ENCODE measurements at places on chromosomes 2 and 18.

- no peak for DNase-seq
Observed at GRCh38 chr18:55790296-55790695, 202.3 kb upstream of the TCF4 start.

- DNase-seq: no peak
Observed at GRCh38 chr2:179569831-179570233, 291.6 kb downstream of the ZNF385B start.

DNA sequence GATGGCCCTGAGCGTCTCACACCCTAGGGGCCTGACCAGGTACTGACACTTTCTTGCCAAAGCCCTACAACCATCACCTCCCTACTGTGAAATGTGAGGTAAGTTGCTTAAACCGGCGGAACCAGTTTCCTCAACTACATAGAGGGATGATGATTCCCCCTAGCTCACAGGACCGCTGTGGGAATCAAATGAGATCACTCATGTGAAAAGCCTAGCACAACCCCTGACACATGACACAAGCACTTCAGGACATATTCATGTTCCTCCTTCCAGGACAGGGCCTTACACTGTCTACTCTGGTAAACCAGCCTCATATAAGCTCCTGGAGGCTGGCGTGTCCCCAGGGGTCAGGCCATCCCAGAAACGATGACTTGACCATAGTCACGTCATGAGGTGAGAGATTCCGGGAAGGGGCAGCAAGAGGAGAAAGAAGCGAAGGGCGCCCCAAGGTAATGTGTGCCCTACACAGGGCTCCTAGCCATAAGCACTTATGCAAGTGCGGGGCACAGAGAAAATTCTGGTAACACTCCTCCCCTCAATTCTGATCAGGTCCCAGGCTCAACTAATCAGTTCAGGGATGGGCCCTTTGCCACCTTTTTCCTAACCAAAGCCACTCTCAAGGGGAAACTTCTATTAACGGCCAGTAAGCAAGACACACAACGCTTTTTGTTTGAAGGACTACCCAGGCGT lies 49.5 kb downstream of the C2orf42 start:
- DNase-seq: peak; percentile 72

DNA sequence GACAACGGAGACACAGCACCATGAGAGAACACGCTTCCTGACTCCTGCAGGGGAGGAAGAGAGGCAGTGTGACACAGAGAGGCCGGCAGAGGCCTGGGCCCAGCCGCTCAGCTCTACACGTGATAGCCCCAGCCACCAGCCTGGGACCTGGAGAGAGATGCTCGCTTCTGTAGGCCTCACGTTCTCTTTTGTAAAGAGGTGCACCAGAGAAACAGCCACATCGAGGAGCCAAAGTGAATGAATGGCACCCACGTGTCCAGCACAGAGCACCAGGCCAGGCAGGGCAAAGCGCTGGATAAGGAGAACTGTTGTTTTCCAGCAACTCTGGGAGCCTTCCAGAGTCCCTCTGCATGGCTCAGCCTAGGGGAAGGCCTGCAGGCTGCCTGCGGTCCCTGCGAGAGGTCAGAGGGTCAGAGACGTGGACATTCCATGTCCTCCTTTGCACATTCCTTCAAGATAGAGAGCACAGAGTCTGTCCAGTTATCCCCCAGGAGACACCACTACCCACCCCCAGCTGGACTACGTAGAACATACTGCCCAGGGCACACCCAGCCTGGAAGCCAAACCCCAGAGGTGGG lies 14.2 kb downstream of the LIMS2 start:
- DNase-seq: no peak

- DNase-seq: no peak
Observed at GRCh38 chr2:217102956-217103355, 243.1 kb upstream of the TNP1 start.

DNA sequence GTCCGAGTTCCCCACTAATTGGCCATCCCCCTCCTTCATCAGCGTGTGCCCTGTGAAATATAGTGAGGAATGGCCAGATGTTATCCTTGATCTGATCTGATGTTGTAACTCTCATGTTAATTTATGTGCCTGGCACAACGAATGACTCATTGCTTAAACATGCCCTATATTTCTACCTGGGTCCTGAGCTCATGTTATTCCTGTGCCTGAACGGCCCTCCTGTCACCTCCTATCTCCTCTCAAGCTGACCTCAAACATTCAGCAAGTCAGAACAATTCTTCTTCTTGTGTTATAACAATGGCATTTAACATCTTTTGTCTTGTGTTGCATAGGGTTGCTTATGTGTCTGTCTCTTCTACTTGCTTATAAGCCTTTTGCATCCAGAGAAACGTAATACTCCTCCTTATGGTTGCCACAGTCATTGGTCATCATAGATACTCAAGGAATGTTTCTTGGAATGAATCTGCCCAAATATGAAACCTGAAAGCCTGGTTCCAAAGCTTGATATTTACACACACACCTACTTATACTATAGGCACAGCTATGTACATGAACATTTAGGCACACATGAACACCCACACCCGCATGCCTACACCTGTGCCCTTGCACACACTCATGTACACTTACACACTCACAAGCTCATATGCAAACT lies 80.2 kb upstream of the PHLPP1 start:
- DNase-seq: no peak

GRCh38 chr2:225008935-225009334 lies 33.3 kb downstream of the DOCK10 start:
- peak; percentile 21 for DNase-seq

- no peak for DNase-seq
Observed at GRCh38 chr2:41160439-41160838, 708.5 kb upstream of the SLC8A1 start.

GRCh38 chr2:194545978-194546377 lies 1111.0 kb upstream of the SLC39A10 start:
- no peak for DNase-seq

DNA sequence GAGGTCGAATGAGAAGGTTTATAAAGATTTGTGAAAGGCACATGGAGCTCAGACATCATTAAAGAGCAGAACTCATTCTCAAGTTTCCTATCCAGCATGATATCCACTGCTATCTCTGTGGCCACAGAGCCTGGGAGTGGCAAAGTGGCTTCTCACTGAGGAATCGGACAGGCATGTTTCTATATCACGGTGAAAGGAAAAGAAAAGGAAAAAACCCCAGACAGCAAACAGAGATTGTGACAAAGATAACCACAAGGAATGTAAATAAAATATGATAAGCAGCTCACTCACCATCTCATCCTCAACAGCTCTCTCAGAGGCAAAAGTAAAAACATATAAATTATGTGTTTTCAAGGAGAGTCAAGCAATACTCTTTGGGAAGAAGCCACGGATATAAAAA lies 2.5 kb downstream of the PID1 start:
- no peak for DNase-seq

DNA sequence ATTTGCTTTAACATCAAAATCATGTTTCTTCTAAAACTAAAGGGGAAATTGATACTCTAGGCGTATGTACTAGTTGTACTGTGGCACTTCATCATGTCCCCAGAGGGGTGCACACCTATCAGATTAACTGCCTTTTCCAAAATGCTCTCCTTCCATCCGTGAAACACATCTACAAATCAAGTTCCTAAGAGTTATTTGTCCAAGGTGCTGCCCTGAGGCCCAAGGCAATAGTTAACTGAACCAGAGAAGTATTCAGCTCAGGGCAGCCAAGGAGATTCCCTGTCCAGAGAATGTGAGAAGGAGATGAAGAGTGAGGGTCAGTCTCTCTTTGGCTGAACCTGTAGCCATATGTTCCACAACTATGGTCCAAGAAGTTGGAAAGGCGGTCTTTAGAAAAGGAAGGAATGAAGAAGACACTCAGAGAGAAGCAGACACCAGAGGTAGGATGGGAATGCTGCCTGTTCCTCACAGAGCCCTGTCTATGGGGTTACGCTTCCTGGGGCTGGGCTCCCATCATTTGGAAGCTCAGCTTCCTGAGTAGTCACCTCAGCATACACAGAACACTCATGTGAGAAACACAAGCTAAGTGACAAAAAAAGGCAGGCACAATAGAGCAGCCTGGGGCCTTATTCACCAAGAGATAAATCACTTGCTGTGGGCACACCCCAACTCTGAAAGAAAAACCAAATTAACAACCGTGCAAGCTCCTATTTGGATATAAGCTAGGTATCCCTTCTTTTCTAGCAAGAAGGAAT lies 55.6 kb downstream of the ANKRD44 start:
- no peak for DNase-seq

GRCh38 chr2:181953881-181954537 lies 31.6 kb upstream of the PPP1R1C start:
- peak; percentile 69 for DNase-seq

GRCh38 chr18:26655525-26656430 lies 107.4 kb upstream of the KCTD1 start:
- DNase-seq: no peak

DNA sequence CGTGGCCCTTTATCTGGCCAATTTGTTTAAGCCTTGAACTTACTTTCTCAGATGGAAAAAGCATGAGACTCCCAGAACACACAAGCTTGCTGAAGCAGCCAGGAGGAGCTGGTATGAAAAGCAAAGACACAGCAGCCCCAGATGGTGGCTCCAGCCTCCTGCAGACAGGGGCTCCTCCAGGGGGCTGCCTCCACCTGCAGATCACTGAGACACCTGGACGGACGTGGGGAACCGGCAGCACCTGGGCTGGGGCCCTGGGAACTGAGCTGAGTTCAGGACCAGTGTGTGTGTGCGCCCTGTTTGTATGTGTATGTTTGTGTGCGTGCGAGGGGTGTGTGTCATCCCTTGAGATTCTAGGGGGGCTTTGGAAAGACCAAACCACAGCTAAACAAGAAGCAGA lies 8.6 kb downstream of the CYS1 start:
- no peak for DNase-seq

DNA sequence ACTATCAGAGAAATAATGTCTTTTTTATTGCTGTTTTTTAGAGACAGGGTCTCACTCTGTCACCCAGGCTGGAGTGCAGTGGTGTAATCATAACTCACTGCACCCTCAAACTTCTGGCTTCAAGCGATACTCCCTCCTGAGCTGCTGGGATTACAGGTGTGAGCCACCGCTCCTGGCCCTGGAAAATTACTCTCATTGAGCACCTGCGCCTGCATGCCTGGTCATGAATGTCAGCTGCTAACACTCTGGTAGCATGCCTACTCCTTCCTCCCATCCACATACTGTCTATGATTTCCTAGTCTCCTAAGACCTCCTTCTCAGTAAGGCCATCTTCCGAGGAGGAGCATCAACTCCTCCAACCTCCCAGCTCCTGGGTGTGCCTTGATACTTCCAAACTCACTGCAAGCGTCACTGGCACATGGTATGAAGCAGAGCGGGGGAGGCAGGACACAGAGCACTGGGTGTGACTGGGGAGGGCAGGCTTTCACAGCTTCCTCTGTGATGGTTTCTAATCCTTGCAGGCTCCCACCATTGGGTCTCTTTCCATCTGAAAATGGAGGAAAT lies 1.6 kb upstream of the MAP2 start:
- no peak for DNase-seq

DNA sequence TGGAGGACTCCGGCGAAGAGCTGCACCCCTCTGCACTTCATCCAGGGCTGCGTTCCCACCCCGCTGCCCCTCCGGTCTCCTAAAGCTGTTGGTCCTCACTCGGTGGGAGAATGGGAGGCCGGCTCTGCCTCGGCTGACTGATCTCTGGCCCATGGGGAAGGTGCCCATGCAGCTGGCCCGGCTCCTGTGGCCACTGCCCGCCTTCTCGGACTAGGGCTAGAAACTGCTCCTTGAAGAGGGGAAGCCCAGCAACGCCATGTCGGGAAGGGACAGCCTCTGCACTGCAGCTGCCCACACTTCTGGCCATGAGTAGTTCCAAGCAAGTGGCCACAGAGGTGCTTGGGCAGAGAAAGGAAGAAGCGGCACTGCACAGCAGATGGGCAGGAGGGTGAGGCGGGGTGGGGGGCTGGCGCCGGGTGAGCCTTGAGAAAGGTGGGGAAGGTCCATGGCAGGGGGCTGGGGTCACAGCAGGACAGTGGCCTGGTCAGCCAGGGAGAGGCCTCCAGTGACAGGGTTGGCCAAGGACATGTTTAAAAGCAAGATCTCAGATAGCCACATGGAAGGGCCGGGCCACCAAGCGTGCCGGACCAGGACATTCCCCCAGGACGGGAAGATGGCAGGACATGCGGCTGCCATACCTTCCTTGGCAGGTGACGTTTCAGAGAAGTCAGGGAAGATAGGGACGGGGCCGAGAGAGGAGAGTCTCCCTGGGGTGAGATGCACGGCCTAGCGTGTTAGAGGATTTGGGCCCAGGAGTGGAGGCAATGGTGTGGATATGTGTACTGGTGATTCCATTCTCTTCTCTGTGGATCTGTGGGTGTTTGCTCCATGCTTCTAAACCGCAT lies 158.8 kb upstream of the HDAC4 start:
- DNase-seq: no peak

DNA sequence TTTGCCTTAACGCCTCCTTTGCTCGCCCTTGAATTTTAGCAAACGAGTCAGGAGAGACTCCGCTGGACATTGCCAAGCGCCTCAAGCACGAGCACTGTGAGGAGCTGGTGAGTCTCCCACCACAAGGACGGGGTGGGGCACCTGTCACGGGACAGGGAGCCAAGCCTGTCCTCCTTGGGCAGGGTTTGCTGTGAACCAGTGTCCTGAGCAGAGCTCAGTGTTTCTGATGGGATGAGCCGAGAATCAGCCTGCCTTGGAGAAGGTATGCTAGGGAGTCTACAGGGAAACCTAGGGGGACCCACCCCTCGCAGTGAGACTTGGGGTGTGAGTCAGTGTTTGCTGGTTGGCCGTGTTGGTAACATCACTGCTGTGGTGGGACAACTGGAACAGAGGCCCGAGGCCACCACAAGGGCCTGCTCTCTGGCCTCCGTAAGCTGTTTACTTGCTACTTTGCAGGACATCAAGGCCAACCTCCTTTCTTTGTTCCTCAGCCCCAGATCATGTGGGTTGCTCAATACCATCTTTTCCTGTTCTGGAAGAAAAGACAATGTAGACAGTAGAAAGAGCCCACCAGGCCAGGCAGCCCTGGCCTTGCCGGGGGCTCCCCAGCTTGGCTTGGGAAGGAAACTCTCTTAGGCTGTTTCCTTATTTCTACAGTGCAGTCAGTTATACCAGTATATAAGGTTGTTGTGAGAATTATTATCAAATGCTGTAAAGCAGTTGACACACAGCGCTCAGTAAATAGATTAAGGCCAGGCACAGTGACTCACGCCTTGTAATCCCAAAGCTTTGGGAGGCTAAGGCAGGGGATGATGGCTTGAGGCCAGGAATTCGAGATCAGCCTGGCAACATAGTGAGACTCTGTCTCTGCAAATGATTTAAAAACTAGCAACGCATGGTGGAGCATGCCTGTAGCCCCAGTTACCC lies 42.4 kb downstream of the ITGB1BP1 start:
- DNase-seq: no peak

DNA sequence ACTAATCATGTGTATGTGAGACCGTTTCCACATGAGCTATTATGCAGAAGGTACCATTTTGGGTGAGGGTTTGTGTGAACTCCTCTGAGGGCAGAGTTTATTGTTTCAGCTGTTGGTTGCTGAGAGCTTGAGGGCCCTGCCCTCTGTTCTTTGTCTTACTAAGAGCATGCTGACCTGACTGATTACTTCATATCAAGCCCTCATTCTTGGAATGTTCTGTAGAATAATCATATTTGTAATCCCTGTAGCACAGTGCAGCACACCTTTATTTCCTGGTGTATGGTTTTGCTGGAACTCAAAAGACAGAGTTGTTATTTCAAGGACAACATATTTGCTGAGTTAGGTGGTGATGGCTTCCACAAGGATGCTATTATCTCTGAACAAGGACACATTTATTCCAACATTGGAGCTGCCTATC lies 118.5 kb downstream of the GALNT3 start:
- peak; percentile 4 for DNase-seq

All from germinal center (tissue), 1 donor.